ENCODE measurements at places on chromosomes 4 and X.

- no peak for DNase-seq
Measured at GRCh38 chrX:32289356-32289755, 922.0 kb downstream of the DMD start.

DNA sequence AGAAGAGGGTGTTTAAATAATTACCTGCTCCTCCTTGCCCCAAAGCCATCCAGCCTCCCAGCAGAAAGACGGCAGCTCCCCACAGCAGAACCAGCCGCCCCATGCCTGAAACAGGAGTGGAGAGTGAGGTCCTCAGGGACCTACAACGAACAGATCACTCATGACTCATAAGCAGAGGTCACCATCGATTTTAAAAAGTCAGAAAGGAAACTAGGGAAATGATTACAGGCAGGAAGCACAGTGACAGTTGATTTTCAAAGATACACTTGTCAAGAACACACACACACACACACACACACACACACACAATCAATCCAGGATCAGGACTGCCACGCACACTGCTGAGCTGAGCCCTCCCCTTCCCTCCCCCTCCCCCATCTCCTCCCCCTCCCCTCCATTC lies at the start of gene CRLF2:
Gene CRLF2, minus strand, starts transcription at position 118 of the 400 bp plus-strand sequence. Its CDS starts 15 bp downstream, at position 103.
- DNase-seq, result no peak

DNA sequence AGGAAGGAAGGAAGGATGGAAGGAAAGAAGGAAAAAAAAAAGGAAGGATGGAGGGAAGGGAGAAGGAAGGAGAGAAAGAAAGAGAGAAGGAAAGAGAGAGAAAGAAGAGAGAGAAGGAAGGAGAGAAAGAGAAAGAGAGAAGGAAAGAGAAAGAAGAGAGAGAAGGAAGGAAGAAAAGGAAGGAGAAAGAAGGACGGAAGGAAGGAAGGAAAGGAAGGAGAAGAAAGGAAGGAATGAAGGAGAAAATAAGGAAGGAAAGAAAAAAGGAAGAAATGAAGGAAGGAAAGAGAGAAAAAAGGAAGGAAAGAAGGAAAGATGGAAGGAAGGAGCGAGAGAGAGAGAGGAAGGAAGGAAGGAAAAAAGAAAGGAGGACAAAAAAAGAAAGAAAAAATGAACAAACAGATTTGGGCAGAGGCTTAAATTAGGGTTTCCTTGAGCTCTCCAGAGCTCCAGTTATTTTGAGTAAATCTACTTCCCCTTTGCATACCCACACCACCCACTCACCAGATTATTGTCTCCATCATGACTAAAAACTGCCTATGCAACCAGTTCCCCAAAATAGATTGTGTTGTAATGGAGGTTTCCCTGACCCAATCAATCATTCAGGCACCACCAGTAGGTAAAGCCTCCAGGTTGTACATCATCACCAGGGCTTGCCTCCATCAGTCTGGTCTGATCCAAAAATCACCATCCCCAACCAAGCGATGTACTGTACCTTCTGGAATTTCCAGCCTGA lies 1722.9 kb upstream of the PCDH10 start:
- no peak for DNase-seq

- no peak for DNase-seq
Measured at GRCh38 chr4:26028793-26029567, 115.0 kb downstream of the SMIM20 start.

GRCh38 chrX:21940356-21940829 lies at the start of gene SMS:
Gene SMS, plus strand, starts transcription at chrX:21940709. Its CDS starts 116 bp downstream, at chrX:21940825.
- peak; percentile 69 for DNase-seq

GRCh38 chrX:40996886-40997530 lies 88.2 kb upstream of the USP9X start:
- peak; percentile 2 for DNase-seq

DNA sequence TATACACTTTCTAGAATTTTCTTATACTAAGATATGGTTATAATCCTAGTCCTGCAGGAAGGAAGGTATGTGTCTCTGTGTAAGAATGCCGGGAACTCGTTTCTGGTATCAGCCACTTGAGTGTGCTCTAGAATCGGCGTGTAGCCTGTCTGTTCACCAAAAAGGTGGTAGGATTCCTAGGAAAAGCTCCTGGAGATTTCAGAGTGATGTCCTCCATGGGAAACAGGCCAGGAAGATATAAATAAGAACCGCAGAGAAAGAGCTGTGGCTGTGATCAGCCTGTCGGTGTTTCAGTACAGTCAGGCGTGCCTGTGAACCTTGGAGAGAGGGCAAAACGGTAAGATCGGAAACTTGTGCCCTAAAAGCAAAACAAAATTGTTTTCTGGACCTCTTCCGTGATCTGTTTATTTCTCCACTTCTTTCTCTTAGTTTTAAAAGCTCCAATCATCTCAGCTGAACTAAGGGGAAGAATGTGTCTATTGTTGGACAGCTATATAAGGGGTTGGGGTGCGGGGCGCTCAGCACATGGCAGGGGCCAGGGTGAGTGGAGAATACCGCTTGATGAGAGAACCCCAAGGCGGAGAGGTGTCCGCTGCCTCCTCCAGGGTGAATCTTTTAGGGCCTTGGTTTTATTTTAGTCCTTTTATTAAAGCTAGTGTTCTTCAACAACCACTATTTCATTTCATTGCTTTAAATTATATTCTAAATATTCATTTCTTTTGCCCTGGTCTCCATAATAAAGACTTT lies 303.8 kb upstream of the TENM3 start:
- no peak for DNase-seq

GRCh38 chr4:151043803-151044515 lies 28.9 kb upstream of the LRBA start:
- DNase-seq, result no peak

- DNase-seq, result no peak
Measured at GRCh38 chrX:13109817-13110216, 65.4 kb upstream of the FAM9C start.

GRCh38 chr4:159398236-159398638 lies 295.4 kb downstream of the RAPGEF2 start:
- DNase-seq, result no peak

DNA sequence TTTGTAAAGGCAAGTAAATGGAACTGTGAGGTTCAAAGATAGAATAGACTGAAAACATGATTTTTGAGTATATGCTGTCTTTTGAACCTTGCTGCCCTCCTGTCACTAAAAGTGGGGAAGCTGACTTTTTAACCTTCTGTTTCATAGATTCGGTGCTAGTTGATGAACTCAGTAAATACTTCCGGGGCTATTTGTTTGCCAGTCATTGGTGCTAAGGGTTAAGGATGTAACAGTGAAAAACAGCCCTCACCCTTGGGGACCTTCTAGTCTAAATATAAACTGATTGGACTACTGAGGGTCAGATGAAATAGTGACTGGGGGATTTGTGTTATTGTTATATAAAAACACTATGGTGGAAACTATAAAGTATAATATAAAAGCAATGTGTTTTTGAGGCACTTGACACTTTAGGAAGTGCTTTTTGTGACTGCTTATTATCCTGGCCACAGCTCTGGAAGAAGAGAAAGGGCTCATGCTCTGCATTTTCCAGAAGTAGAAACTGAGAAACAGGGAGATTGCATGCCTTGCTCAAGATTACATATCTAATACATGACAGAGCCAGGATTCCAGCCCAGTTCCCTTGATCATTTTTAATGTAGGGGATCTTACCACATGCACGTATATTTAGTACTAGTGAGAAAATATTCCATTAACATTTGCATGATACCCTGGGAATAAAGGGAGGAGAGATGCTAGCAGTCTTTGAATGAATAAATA lies 3.9 kb downstream of the BST1 start:
- no peak for DNase-seq

- DNase-seq, result no peak
Measured at GRCh38 chr4:7596918-7597606, 162.3 kb upstream of the PSAPL1 start.
